Activated CD4-positive, alpha-beta T cell treated with anti-CD3 and anti-CD28 coated beads, Interleukin-2, amount 50 U/mL, for 1 hour (primary cell): ENCODE measurements at places on chromosomes 3 and 15.

GRCh38 chr15:25250011-25250596 is 188.7 kb downstream of the UBE3A start:
- DNase-seq = no peak

DNA sequence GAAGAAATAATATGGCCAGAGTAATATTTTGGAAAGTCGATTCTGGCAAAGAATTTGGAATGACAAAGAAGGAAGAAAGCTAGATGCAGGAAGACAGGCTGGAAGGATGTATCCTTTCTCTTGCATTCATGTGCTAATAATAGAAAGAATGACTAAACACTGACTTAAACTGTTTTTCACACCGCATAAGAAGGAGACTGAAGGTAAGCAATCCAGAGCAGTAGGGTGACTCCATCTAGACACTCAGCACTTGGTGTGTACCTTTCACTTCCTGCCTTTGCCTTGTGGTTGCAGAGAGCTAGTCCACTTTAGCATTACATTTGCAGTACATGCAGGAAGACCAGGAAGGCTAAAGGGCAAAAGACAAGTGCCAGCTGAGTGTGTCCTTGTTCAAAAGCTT is 234.6 kb downstream of the RBMS3 start:
- DNase-seq = no peak

DNA sequence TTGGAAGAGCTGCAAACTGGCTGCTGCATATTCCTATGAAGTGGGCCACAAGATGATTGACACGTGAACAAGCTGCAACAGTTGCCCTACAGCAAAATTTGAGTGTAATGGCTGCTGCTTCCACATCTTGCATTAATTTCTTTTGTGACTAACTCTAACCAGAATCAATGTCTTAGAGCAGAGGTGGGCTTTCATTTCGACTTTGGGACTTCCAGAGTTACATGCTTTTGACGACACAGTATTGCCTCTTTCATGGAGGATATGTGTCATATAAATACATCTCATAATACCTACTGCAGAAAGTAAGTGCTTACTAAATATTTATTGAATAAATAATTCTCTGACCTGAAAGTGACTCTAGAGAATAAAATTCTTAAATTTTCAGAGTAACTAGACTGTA is 340.7 kb upstream of the KCNH8 start:
- no peak for DNase-seq

DNA sequence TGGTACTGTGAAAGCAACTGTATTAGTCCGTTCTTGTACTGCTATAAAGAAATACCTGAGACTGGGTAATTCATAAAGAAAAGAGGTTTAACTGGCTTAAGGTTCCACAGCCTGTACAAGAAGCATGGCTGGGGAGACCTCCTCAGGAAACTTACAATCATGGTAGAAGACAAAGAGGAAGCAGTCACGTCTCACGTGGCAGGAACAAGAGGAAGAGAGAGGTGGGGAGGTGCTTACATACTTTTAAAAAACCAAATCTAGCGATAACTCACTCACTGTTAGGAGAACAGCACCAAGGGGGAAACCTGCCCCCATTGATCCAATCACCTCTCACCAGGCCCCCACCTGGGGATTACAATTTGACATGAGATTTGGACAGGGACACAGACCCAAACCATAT is 48.9 kb downstream of the IQGAP1 start:
- no peak for DNase-seq

- DNase-seq = no peak
Observed at GRCh38 chr15:60781211-60781713, 302.3 kb upstream of the ICE2 start.

DNA sequence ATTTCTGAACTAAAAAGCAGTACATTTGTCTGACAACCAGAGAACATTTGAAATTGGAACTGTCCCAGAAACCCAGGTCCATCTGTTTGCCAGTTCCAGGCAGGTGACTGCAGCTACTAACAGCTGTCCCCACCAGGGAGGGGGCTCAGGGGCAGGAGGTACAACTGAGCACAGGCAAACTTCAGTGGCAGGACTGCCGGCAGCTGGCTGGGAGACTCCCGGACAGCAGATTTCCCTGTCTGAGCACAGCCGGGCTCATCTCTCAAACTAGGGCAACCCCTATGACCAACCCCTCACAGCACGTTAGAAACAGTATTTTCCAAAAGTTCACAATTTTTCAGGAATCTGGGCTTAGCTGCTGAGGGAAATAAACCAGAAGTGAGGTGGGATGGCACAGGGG is 88.8 kb downstream of the MEGF11 start:
- no peak for DNase-seq

DNA sequence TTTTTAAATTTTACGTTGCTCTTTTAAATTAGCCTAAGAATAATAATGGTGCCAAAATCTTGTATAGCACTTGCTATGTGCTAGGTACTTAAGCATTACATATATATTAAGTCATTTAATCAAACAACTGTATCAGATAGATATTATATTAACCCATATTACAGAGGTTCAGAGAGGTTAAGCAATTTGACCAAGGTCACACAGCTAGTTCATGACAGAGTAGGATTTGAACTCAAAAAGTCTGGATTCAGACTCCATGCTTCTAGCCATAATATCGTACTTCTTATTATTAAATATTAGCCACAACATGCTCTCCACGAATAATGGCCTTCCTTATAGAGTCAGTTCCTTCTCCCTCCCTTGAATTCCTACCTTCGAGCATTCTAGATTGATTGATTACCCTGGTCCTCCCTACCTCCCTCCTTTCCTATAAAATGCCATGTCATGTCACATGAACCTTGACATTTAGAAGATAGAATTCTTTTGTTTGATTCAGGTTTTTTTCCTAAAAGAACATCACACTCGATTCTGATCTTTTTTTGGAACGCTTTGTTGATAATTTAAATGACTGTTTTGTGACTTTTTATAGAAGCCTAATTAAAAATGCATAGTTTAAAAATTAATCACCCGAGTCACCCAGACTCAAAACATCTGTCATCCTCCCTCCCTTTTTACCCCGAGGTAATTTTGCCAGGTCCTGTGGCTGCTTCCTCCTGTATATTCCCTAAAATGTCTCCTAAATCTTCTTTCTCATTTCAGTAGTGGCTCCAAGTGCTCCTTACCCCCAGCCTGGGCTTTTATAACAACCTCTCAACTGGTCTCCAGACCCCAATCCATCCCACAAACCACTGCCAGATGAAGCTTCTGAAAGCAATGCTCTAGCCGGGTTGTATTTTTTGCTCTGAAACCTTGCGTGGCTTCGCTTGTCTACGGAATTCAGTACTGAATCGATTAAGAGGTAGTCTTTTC is 8.5 kb upstream of the PSMD6 start:
- DNase-seq = no peak

DNA sequence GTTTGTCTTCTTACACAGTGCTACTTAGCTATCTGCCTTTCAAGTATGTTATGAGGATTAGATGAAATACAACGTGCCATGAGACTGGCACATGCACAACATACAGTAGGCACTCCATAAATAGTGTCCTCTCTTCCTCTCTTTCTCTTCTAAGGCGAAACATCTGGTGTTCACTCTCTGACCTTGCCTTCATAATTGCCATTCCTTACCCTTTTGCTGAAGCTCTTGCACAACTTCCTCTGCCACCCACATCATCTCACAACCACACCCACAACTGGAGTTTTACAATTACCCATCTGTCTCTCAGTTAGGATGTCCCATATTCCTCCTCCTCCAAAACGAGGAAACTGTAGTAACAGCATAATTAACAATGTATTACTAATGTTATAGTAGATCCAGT is 26.4 kb upstream of the ACP3 start:
- DNase-seq = no peak
